ENCODE measurements at places on chromosomes 3 and 15. TPM values are rescaled to one million over a fixed set of nuclear protein-coding genes. Genes with fewer than 3 reads are reported as not detected.
A peak's percentile ranks its signal among the peaks of the same experiment; 100 is the strongest.

- DNase-seq = no peak
- H3K36me3 ChIP-seq = no peaks in the 10 kb centered on the region
- H3K4me1 ChIP-seq = no peaks in the 10 kb centered on the region
- H3K27ac ChIP-seq = no peak overlapping the region
- H3K4me3 ChIP-seq = no peak overlapping the region
These were observed 96.6 kb downstream of the SLC9A9 start for GRCh38 chr3:143751643-143752178.

- H3K4me1 ChIP-seq = no peaks in the 10 kb centered on the region
- H3K27me3 ChIP-seq = no peaks in the 10 kb centered on the region
- no peak for DNase-seq
- H3K4me3 ChIP-seq = no peak overlapping the region
These were observed 824.2 kb downstream of the NSUN3 start for GRCh38 chr3:94887065-94887464.

PLCD1 gene
- 14.5 TPM for total RNA-seq

- no peak for DNase-seq
- peaks cover 32% of the 10 kb centered on the region for H3K4me1 ChIP-seq
- no peaks in the 10 kb centered on the region for H3K27me3 ChIP-seq
- H3K4me3 ChIP-seq = no peak overlapping the region
- H3K27ac ChIP-seq = peak overlapping the region; percentile 73
- H3K36me3 ChIP-seq = peaks cover 9% of the 10 kb centered on the region
These were observed 7.2 kb downstream of the FAH start for GRCh38 chr15:80159811-80160569.

STAB1 gene
- 78.5 TPM for total RNA-seq

UBL7 gene
- total RNA-seq = 60.3 TPM

GRCh38 chr3:144312702-144313101, 341.1 kb downstream of the DIPK2A start:
- no peaks in the 10 kb centered on the region for H3K4me1 ChIP-seq
- no peak overlapping the region for H3K27ac ChIP-seq
- H3K36me3 ChIP-seq = no peaks in the 10 kb centered on the region
- no peaks in the 10 kb centered on the region for H3K27me3 ChIP-seq
- DNase-seq = no peak

GRCh38 chr3:178519701-178520100, 16.5 kb upstream of the KCNMB2 start:
- no peak overlapping the region for H3K4me3 ChIP-seq
- H3K27ac ChIP-seq = no peak overlapping the region
- H3K27me3 ChIP-seq = no peaks in the 10 kb centered on the region
- no peaks in the 10 kb centered on the region for H3K36me3 ChIP-seq
- peaks cover 5% of the 10 kb centered on the region for H3K4me1 ChIP-seq
- DNase-seq = no peak

ZNF106 gene
- total RNA-seq = 49.6 TPM

DNA sequence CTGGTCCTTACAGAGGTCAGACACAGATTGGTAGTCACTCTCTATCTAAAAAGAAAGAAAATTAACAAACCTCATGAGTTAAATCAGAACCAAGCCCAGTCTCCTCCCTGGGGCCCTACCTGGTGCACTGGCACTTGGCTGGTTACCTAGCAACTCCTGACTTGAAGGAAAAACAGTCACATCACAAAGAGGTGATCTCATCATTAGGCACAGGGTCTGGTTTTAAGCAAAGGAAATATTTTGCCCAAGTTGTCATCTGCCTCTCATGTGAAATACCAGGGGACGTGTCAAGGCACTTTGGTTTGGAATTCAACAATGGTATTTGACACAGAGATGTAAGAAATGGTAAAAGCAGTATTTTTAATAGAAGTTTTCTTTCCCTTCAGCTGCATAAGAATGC, 47.7 kb upstream of the FMN1 start:
- DNase-seq = peak; percentile 78
- peak overlapping the region; percentile 88 for H3K27ac ChIP-seq
- H3K4me1 ChIP-seq = peaks cover 15% of the 10 kb centered on the region
- H3K36me3 ChIP-seq = no peaks in the 10 kb centered on the region
- no peaks in the 10 kb centered on the region for H3K27me3 ChIP-seq

DNA sequence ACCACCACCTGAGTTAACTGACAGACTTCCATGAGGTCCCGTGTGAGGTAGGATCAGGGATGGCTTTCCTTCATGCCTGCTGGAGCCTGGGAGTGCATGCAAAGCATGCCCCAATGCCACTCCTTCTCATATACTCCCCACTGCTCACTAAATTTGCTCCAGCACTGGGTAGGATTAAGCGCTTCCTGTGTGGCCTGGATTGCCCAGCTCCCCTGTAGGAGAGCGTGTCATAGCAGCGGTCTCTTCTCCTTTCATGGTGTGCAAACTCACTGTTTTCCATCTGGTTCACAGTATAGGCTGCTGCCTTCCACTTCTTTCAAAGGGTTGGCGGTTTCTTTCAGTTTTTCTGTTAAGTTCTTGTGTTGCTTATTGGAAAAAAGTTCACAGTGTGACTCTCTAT, 34.1 kb upstream of the ABI3BP start:
- no peaks in the 10 kb centered on the region for H3K4me1 ChIP-seq
- DNase-seq = no peak
- H3K27ac ChIP-seq = no peak overlapping the region

SI gene
- total RNA-seq = not detected

GRCh38 chr3:36893137-36893557, 51.7 kb downstream of the TRANK1 start:
- H3K27ac ChIP-seq = peak overlapping the region; percentile 56
- DNase-seq = peak; percentile 33
- no peak overlapping the region for H3K4me3 ChIP-seq
- peaks cover 12% of the 10 kb centered on the region for H3K36me3 ChIP-seq
- no peaks in the 10 kb centered on the region for H3K27me3 ChIP-seq

GRCh38 chr3:182509844-182510460, 283.4 kb upstream of the ATP11B start:
- no peaks in the 10 kb centered on the region for H3K36me3 ChIP-seq
- H3K27me3 ChIP-seq = no peaks in the 10 kb centered on the region
- H3K27ac ChIP-seq = no peak overlapping the region
- no peak overlapping the region for H3K4me3 ChIP-seq
- no peak for DNase-seq

SEMA3G gene
- total RNA-seq = 18.6 TPM

DNA sequence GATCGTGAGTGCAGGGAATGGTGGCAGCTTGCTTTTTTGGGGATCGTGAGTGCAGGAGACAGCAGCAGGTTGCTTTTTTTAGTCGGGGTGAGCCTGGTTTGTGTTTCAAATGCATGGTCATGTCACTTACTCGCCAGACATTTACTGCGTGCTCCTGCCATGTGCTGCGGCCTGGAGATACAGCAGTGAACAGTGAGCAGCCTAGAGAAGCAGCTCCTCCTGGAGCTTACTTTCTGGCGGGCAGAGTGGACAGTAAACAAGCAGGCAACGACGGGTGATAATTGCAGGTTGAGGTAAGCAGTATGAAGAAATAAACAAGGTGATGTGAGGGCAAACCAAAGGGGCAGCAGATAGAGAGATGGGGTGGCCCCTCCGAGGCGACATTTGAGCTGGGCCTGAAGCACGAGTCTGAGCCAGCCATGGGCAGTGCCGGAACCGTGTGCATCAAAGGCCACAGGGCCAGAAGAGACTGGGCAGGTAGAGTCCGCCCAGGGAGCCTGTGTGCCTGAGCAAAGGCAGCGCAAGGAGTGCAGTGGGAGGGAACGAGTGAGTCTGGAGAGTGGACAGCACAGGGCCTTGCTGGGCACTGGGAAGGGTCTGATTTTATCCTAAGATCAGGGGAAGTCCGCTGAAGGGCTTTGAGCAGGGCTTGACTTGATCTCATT, 57.3 kb upstream of the RASA2 start:
- H3K27ac ChIP-seq = no peak overlapping the region
- peak; percentile 30 for DNase-seq
- H3K4me1 ChIP-seq = peaks cover 35% of the 10 kb centered on the region

C3orf20 gene
- total RNA-seq = 0.29 TPM

GPR149 gene
- 0.11 TPM for total RNA-seq

- no peak overlapping the region for H3K4me3 ChIP-seq
- H3K27ac ChIP-seq = no peak overlapping the region
- no peak for DNase-seq
- H3K4me1 ChIP-seq = no peaks in the 10 kb centered on the region
- H3K36me3 ChIP-seq = no peaks in the 10 kb centered on the region
- no peaks in the 10 kb centered on the region for H3K27me3 ChIP-seq
These were observed 626.3 kb upstream of the NAALADL2 start for GRCh38 chr3:174232658-174233429.

FBXL2 gene
- 28.4 TPM for total RNA-seq

GRCh38 chr3:183937601-183938286, 53.1 kb upstream of the PARL start:
- peaks cover 3% of the 10 kb centered on the region for H3K36me3 ChIP-seq
- H3K27ac ChIP-seq = no peak overlapping the region
- H3K4me1 ChIP-seq = no peaks in the 10 kb centered on the region
- no peak overlapping the region for H3K4me3 ChIP-seq
- no peak for DNase-seq
- H3K27me3 ChIP-seq = no peaks in the 10 kb centered on the region

ECE2 gene
- not detected for total RNA-seq

GRCh38 chr3:71681224-71681668, 44.0 kb downstream of the EIF4E3 start:
- no peaks in the 10 kb centered on the region for H3K36me3 ChIP-seq
- no peak overlapping the region for H3K27ac ChIP-seq
- H3K4me3 ChIP-seq = no peak overlapping the region
- no peaks in the 10 kb centered on the region for H3K27me3 ChIP-seq
- DNase-seq = peak; percentile 79

GRCh38 chr3:156840826-156841689, 14.9 kb downstream of the LEKR1 start:
- H3K4me1 ChIP-seq = peaks cover 12% of the 10 kb centered on the region
- no peak overlapping the region for H3K4me3 ChIP-seq
- no peaks in the 10 kb centered on the region for H3K27me3 ChIP-seq
- H3K36me3 ChIP-seq = no peaks in the 10 kb centered on the region

- peak; percentile 88 for DNase-seq
- no peaks in the 10 kb centered on the region for H3K36me3 ChIP-seq
- H3K27me3 ChIP-seq = no peaks in the 10 kb centered on the region
- peak overlapping the region; percentile 80 for H3K27ac ChIP-seq
- no peak overlapping the region for H3K4me3 ChIP-seq
These were observed 65.0 kb downstream of the SYNM start for GRCh38 chr15:99169769-99170311.

- no peak overlapping the region for H3K27ac ChIP-seq
- no peak overlapping the region for H3K4me3 ChIP-seq
- no peaks in the 10 kb centered on the region for H3K4me1 ChIP-seq
These were observed 33.0 kb upstream of the TEX264 start for GRCh38 chr3:51637941-51638471.

GRCh38 chr3:112390783-112391641, 58.1 kb downstream of the CD200 start:
- H3K4me1 ChIP-seq = peaks cover 14% of the 10 kb centered on the region
- H3K27me3 ChIP-seq = no peaks in the 10 kb centered on the region
- H3K4me3 ChIP-seq = no peak overlapping the region
- peak overlapping the region; percentile 46 for H3K27ac ChIP-seq

ATP13A5 gene
- 1.6 TPM for total RNA-seq

DNA sequence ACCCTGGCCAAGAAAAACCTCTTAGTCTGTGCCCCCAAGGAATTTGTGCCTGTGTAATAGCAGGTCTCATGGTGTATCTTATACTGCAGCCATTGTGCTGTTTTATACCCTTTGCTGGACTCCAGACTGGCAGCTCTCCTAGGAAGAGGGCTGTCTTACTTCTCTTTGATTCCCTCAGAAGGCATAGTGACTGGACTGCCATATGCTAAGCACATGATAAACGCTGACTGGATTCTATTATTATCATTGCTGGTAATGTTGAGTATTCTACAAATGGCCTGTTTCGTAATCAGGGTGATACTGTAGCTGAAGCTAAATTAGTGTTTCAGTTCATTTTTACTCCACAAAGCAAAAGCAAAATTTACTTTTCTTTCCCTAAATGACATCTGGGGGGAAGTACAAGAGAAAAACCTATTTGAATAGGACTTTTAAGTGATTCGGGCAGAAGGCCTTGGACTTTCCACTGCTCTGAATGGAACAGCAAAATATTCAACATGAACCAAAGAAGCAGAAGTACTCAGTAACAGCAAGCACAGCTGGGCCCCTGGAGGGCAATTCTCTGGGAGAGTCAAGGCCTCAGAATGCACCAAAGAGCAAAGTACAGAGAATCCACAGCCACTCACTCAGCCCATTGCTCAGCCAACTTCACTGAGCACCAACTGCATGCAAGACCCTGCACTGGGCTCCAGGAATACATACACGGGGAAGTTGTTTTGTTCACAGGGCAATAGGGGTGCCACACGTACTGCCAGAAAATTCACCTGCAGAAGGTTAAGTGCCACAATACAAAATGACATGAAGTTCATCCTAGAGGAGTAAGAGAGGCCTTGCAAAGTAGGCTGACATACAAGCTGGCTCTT, 7.9 kb upstream of the BCL2A1 start:
- DNase-seq = no peak
- H3K27me3 ChIP-seq = no peaks in the 10 kb centered on the region
- no peak overlapping the region for H3K4me3 ChIP-seq
- no peaks in the 10 kb centered on the region for H3K4me1 ChIP-seq

STT3B gene
- 160 TPM for total RNA-seq

AHSG gene
- not detected for total RNA-seq

- DNase-seq = no peak
- H3K4me1 ChIP-seq = peaks cover 6% of the 10 kb centered on the region
- no peaks in the 10 kb centered on the region for H3K27me3 ChIP-seq
- H3K4me3 ChIP-seq = no peak overlapping the region
- no peaks in the 10 kb centered on the region for H3K36me3 ChIP-seq
These were observed 64.7 kb downstream of the ISL2 start for GRCh38 chr15:76401285-76401684.

GRCh38 chr3:11059090-11059798, 66.7 kb downstream of the SLC6A1 start:
- no peak overlapping the region for H3K27ac ChIP-seq
- H3K4me1 ChIP-seq = no peaks in the 10 kb centered on the region
- H3K36me3 ChIP-seq = no peaks in the 10 kb centered on the region
- peak; percentile 45 for DNase-seq
- H3K27me3 ChIP-seq = no peaks in the 10 kb centered on the region
